Activated CD4-positive, alpha-beta T cell treated with anti-CD3 and anti-CD28 coated beads, Interleukin-2, amount 10 ng/mL, durations not matched to agents 7 days and 5 days (primary cell): ENCODE measurements at places on chromosomes 13 and 19.

- no peaks in the 10 kb centered on the region for H3K4me1 ChIP-seq
- no peaks in the 10 kb centered on the region for H3K36me3 ChIP-seq
- DNase-seq: no peak
- no peak overlapping the region for H3K27ac ChIP-seq
These were observed 833.0 kb downstream of the DACH1 start for GRCh38 chr13:71034018-71034417.

GRCh38 chr13:74047931-74048600 lies 86.1 kb downstream of the KLF12 start:
- H3K27me3 ChIP-seq: no peaks in the 10 kb centered on the region
- peaks cover 35% of the 10 kb centered on the region for H3K36me3 ChIP-seq
- no peak overlapping the region for H3K27ac ChIP-seq
- H3K4me1 ChIP-seq: peaks cover 43% of the 10 kb centered on the region

DNA sequence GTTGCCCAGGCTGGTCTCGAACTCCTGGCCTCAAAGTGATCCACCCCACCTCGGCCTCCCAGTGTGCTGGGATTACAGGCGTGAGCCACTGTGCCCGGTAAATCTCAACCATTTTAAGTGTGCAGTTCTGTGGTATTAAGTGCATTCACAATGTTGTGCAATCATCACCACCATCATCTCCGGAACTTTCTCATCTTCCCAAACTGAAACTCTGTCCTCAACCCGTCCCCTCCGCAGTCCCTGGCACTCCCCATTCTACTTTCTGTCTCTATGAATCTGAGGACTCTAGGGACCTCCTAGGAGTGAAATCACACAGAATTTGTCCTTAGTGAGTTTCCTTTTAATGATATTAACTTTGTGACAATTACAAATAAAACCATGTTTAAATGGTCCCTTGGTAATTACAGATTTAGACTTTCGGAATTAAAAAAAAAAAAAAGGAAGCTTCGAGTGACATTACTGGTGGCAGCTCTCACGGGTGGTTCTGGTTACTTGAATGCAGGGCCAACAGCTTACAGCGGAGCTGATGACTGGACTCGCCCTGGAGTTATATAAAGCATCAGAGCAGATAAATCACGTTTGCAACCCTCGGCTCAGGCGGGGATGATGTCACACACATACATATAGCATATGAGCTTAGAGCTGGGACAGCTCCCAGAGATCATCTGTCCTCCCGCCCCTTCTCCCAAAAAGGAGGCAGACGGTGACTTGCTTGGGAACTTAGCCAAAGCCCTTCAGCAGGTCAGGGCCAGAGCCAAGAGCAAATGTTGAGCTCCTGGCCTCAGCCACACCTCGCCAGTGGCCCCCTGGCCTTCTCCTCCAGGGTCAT lies 89.8 kb downstream of the ZNF557 start:
- no peak overlapping the region for H3K4me3 ChIP-seq
- H3K27ac ChIP-seq: no peak overlapping the region
- H3K4me1 ChIP-seq: no peaks in the 10 kb centered on the region
- DNase-seq: no peak
- H3K36me3 ChIP-seq: no peaks in the 10 kb centered on the region
- H3K27me3 ChIP-seq: no peaks in the 10 kb centered on the region

DNA sequence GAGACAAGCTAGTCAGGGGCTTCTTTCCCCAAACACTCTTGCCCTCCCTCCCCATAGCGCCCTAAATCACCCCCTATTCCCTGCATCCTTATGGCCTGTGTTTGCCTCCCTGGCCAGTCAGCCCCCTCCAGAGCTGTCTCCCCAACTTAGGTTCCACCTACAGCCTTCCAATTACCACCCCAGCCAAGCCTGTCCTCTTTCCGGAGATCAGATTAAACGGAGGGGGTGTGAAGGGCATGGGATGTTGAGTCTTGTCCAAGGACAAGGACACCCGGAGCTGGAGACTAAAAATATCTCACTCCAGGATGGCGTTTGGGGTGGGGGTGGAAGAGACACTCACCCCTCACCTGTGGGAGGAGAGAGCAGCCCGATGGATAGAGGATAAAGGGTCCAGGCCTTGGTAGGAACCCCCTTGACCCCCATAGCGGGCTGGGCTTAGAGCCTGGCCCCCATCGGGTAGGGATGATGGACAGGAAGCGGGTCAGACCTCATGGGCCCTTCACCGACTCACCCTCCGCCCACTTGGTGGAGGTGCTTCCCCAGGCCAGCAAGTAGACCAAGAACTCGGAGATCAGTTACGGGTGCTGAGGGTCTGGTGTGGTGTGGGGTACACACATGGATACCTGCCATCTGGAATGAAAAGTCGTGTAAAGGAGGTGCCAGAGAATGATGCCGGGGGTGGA lies 6.0 kb downstream of the ZNF865 start:
- no peak for DNase-seq
- no peak overlapping the region for H3K27ac ChIP-seq
- no peaks in the 10 kb centered on the region for H3K27me3 ChIP-seq
- peaks cover 29% of the 10 kb centered on the region for H3K4me1 ChIP-seq
- peaks cover 31% of the 10 kb centered on the region for H3K36me3 ChIP-seq

DNA sequence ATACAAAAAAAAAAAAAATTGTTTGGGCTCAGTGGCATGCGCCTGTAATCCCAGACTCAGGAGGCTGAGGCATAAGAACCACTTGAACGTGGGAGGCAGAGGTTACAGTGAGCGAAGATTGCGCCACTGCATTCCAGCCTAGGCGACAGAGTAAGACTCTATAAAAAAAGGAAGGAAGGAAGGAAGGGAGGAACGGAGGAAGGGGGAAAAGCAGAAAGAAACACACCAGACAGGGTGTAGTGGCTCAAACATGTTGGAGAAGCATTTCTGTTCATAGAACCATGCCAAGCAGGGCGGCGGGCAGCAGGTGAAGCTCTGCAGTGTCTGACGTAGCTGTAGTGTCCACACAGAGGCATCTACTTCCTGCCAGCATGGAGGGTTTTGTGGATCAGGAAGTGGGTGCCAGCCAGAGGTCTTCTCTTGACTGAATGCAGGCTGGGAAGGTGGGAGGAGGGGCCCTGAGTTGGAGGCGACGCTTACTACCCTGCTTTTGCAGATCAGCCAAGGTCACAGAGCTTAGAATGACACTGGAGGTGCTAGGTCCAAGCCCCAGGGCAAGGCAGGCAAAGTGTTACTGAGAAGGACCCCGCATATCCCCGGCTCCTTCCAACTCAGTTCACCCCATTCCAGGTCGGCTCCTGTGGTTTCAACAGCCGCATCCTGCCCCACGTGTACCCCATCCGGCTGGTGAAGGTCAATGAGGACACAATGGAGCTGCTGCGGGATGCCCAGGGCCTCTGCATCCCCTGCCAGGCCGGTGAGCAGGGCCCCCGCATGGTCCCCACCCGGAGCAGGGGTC lies 11.6 kb upstream of the PGLS start:
- no peaks in the 10 kb centered on the region for H3K36me3 ChIP-seq
- DNase-seq: no peak

- no peak overlapping the region for H3K27ac ChIP-seq
- no peak overlapping the region for H3K4me3 ChIP-seq
- H3K36me3 ChIP-seq: peaks cover 2% of the 10 kb centered on the region
- H3K4me1 ChIP-seq: peaks cover 13% of the 10 kb centered on the region
- H3K27me3 ChIP-seq: no peaks in the 10 kb centered on the region
These were observed 98.5 kb downstream of the MIPEP start for GRCh38 chr13:23790577-23791170.
